ENCODE measurements at places on chromosomes 11 and 22.

- DNase-seq, result no peak
Measured at GRCh38 chr11:127962416-127962815, 624.9 kb downstream of the ETS1 start.

- DNase-seq, result no peak
Measured at GRCh38 chr22:41524809-41525449, 19.3 kb downstream of the POLR3H start.

DNA sequence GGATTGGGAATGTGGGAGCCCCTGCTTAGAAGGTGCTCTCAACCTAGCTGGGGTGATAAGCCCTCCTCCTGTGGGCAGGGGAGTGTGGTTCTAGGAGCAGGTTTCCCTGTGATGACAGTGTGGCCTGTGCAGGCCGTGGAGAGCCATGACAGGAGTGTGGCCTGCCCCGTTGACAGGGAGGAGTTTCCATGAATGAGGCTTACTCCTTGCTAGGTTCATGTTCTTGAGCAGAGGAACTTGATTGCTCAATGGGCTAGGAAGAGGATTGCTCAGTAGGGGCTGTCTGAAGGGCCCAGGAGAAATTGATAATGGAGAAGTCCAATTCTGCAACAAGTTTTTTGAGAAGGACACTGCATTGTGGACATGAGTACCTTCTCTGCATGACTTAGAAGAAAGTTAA, 92.0 kb downstream of the PPP6R3 start:
- DNase-seq, result no peak

DNA sequence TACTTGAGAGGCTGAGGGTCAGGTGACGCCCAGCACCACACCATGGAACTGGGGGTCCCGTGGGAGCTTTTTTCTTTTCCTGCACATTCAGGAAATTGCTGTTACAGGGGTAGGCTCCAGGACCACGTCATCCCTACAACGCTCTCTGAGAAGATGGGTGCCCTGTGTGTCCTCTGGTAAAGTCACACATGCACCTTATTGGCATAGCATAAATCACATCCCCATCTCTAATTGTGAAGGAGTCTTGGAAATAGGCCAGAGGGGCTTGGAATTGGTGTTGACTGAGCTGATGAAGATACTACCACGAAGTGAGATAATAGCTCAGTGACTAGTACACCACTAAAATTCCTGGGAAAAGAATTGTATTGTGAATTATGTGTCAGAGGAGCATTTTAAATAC, 57.6 kb downstream of the TNRC6B start:
- DNase-seq, result no peak

- no peak for DNase-seq
Measured at GRCh38 chr22:38110863-38111852, 674 bp upstream of the BAIAP2L2 start.

GRCh38 chr11:65593518-65594414, 1.8 kb downstream of the KCNK7 start:
- no peak for DNase-seq

DNA sequence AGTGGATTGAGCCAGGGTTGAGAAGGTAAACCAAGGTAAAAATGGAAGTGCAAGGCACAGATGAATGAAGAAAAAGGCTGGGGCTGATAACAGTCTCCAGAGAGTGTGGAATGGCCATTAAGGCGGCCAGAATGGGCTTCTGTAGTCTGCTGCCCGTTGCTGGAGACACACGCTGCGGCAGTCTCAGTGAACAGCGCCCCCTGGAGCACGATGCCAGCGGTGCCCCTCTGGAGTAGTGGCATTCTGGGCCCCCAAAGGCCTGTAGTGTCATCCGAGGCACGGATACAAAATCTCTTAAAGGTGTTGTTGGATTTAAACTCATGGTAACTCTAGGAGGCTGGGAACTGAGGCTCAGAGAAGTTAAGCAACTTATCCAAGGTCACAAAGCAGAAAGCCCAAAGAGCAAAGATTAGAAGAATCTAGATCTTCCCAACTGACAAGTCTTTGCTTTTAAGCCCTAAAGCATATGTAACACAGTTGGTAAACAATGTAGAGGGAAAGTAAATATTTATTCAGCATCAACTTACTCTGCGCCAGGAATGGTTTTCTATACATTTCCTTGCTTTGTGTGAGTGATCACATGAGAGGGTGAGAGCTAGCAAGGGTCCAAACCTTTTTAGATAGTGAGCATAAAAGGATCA, 18.2 kb downstream of the KCNJ1 start:
- no peak for DNase-seq

DNA sequence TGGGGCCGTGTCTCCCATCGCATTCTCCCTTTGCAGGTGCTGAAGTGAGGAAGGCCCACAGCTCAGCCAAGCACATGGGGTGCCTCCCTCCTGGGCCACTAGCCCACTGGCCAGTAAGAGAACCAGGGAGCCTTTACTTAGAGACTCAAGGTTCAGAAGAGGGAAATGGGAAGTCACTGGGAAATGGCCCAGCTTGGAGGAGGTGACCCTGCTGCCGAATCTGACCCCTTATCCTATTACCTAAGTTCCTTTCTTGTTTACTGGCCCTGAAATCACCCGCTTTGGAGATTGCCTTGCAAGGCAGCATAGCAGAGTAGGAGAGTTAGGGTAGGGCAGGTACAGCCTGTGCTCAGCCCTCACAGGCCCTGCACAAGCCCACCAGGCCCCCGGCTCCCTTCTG, 24.4 kb downstream of the UPB1 start:
- no peak for DNase-seq

Measured in esophagus squamous epithelium (tissue), 5 donors.